ENCODE measurements at places on chromosomes 6 and 20.

- no peak for DNase-seq
Observed at GRCh38 chr6:158610319-158610968, 34.1 kb downstream of the DYNLT1 start.

GRCh38 chr20:60214901-60215815, 256.9 kb downstream of the CDH26 start:
- DNase-seq: no peak

DNA sequence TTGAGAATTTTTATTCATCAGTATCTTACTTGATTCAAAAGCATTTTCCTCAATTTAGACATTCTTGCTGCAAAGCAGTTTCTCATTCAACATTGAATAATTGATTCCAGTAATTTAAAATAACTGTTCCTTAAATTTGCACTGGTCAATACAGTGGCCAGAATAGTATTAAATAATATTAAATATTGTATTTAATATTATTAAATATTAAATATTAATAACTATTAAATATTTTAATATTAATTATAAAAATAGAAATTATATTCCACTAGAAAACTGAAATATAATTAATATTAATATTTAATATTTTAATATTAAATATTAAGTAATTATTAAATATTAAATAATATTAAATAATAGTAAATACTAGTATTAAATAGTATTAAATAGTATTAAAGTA, 758.8 kb downstream of the EYS start:
- DNase-seq: no peak

DNA sequence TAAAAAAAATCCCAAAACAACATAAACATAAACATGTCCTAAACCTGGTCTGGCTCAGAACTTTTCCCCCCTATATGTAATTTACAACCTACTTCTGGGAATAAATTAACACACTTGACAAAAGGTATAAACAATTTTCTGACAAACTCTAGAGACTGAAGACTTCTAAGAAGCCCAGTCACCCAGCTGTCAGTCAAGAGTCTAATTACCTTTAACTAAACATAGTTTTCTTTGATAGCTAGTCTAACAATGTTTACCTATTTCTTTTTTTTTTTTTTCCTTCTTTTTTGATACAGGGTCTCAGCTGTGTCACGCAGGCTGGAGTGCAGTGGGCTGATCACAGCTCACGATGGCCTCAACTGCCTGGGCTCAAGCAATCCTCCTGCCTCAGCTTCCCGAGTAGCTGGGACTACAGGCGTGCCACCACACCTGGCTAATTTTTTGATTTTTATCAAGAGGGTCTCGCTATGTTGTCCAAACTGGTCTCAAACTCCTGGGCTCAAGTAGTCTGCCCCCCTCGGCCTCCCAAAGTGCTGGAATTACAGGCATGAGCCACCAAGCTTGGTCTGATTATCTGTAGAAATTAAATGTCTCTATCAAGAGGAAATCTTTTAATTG, 932 bp upstream of the UBR2 start:
- no peak for DNase-seq

DNA sequence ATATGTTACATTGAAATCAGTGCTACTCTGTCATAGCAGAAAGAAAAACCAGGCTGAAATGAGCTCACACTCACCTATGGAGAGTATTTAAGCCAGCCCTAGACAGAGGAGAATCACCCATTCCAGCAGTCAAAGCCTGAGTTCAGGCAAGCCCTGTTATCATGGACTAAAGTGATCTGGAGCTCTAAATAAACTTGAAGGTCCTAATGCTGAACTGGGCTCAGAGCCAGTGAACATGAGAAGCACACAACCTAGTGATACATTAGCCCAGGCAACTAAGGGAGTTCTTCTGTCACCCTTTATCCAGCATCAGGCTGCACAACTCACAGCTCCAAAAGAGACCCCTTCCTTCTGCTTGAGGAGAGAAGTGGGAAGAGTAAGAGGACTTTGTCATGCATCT, 425.0 kb downstream of the COL12A1 start:
- no peak for DNase-seq

DNA sequence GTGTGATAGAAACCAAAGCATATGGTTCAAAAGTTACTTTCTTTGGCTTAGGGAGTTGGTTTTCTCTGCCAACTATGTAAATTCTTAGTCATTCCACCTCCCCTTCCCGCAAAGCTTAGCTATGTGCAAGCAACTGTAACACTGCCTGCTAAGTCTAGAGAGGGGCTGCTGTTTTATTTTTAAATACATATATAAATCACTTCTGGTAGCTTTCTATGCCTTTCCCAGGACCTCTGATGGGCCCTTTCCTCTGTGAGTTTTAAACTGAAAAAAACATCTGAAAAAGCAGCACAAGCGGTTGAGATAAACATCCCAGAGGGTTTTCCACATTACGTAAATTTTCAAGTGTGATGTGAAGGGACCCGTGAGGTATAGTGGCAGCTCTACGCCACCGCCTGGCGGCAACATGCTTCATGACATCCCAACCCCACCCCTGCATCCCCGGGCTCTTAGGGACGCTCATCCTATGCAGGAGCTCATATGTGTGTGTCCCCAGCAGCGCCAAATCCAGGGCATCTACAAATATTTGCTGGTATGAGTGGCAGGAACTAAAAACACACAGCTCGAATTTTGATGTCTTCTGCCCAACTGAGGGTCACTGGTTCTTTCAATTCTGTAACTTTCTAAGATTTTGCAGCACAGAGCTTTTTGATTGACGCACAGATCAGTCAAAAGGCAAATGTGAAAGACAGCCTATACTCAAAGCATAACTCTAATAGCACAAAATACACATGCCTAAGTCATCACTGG, 12.7 kb downstream of the SAYSD1 start:
- peak; percentile 16 for DNase-seq

DNA sequence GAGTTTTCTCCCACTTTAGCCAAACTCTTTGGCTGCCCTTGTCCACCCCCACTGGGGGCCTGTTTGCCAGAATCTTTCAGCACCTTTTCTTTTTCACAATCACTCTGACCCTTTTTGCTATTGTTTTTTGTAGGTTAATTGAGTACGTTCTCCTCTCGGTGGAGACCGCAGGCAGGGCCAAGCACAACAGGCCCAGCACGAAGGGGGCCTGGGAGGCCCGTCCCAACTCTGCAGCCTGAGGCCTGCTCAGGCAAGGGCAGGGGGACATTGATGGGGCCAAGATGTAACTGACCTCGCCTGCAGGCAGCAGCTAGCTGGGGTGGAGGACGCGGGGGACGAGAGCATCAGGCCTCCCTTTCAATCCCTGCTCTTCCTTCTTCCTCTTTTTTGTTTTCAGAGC, 47.7 kb downstream of the SLC2A10 start:
- DNase-seq: no peak

DNA sequence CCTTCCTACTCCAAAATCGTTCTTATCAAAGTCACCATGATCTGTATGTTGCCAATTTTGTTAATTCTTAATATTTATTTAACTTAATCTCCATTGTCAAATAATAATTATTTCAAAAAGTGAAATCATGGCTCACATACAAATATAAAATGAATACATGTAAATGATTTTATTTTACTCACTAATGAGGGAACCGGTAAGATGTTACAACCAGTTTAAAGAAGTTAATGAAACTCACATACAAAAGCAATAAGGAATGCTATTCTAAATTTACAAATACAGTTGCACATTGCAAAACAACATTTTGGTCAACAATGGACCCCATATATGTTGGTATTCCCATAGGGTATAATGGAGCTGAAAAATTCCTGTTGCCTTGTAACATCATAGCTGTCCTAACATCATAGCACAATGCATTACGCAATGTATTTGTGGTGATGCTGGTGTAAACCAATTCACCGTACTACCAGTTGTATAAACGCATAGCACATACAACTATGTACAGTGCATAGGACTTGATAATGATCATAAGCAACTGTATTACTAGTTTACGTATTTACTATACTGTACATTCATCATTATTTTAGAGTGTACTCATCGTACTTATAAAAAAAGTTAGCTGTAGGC, 6.5 kb upstream of the SLC22A16 start:
- DNase-seq: no peak

- no peak for DNase-seq
Observed at GRCh38 chr20:63222541-63222940, 6.6 kb upstream of the YTHDF1 start.

- no peak for DNase-seq
Observed at GRCh38 chr6:110363748-110364147, 5.6 kb upstream of the METTL24 start.

DNA sequence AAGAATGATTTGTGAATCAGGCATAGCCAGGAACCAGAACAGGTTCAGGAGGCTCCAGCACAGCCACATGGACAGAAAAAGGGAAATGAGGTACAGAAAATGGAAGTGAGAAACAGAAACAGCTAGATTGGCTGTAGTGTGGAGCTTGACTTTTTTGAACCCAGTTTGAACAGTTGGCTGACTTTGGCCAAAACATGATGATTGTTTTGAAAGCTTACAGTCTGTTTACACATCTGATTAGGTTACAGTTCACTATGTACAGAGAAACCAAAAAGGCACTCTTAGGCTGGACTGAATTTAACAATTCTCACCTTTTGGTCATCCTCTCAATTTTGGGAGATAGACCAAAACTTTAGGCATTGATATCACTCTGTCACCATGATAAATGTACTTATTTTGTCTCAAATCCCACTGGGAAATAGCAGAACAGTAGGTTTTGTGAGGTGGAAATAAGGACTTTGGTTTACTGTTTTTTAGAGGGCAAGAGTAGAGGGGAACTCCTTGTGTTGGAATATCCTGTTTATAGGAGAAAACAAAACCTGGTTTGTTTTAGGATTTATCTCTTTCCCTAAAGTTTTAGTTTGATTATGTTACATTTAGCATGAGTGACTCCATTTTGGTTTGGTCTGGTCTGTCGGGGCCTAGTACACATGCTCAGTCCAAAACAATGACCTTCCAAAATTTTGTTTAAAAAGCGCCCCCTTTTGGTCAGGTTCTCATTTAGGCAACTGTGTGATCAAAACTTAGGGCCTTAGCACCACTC, 123.1 kb downstream of the OLIG3 start:
- DNase-seq: no peak

GRCh38 chr6:4170297-4170696, 34.9 kb upstream of the ECI2 start:
- no peak for DNase-seq

- DNase-seq: peak; percentile 29
Observed at GRCh38 chr20:33914919-33915318, 78.8 kb upstream of the RALY start.
